ENCODE measurements at places on chromosomes 6 and 20. TPM values are rescaled to one million over a fixed set of nuclear protein-coding genes. Genes with fewer than 3 reads are reported as not detected.

DNA sequence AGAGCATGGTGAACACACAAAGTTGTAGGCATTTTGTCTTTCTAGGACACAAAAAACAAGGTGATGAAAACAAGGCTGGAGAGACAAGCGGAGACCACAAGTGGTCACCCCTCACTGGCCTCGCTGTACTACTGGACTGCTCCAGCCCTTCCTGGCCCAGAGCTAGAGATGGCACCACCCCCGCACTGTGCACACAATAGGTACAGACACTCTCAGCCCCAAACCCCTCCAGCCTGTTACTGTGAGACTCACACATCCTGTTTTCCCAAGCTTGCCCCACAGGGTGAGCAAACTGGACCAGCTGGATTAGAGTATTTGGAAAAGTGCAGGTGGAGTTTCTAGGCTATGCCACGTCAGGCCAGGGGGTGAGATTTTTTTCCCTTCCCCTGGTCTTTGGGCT lies 8.4 kb upstream of the ZSWIM1 start:
- H3K27me3 ChIP-seq: no peaks in the 10 kb centered on the region
- peaks cover 6% of the 10 kb centered on the region for H3K36me3 ChIP-seq
- no peak for DNase-seq
- H3K27ac ChIP-seq: no peak overlapping the region
- no peak overlapping the region for H3K4me3 ChIP-seq
- no peaks in the 10 kb centered on the region for H3K4me1 ChIP-seq

- peaks cover 27% of the 10 kb centered on the region for H3K4me1 ChIP-seq
- no peaks in the 10 kb centered on the region for H3K36me3 ChIP-seq
- no peaks in the 10 kb centered on the region for H3K27me3 ChIP-seq
- no peak overlapping the region for H3K27ac ChIP-seq
These were observed 202.8 kb downstream of the CD83 start for GRCh38 chr6:14320332-14320731.

DNA sequence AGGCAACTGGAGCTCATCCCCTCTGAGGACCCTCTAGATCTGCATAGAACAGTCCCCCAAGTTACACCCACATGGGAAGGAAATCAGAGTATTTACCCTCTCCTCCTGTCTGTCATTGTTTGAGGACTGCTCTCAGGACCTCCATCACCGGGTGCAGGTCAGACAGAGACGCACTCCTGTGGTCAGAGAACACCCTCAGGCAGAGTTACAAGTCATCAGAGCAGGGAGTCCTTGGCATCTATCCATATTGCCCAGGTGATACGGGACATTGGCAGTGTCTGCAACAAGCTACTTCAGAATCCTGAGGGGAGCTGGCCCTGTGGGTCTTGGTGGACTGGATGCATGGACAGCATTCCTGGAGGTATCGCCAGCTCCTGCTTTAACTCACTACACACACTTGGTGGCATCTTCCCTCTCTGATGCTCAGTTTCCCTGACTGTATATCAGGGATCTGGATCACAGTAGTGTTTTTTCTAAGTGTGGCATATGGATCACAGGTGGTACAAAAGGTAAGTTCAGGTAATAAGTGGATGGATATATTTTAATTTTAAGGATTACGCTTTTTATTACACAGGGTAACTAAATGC lies 15.1 kb upstream of the ISM1 start:
- DNase-seq: no peak
- H3K4me1 ChIP-seq: peaks cover 2% of the 10 kb centered on the region
- H3K27me3 ChIP-seq: peaks cover 1% of the 10 kb centered on the region
- H3K4me3 ChIP-seq: no peak overlapping the region

Gene LTB
- total RNA-seq: 747 TPM

Gene DNAH8
- 0.10 TPM for total RNA-seq

DNA sequence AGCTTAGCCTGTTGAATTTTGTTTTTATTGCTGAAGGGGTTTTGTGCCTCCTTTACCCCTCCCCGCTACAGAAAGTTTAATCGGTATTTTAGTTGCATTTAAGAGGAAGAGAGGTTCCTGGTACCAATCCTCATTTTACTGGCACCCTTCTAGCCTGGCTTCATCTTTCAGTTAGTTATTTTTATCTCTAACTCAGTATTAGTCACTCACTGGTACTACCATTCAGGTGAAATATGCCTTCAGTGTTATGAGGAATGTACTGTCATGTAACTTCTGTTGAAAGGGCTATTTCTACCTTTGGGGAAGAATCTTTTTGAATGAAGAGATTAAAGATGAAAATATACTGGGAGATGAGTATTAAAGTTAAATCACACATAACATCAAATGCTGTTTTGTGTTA lies 211.8 kb downstream of the CDKAL1 start:
- peaks cover 2% of the 10 kb centered on the region for H3K4me1 ChIP-seq
- H3K27me3 ChIP-seq: no peaks in the 10 kb centered on the region
- no peak overlapping the region for H3K4me3 ChIP-seq

DNA sequence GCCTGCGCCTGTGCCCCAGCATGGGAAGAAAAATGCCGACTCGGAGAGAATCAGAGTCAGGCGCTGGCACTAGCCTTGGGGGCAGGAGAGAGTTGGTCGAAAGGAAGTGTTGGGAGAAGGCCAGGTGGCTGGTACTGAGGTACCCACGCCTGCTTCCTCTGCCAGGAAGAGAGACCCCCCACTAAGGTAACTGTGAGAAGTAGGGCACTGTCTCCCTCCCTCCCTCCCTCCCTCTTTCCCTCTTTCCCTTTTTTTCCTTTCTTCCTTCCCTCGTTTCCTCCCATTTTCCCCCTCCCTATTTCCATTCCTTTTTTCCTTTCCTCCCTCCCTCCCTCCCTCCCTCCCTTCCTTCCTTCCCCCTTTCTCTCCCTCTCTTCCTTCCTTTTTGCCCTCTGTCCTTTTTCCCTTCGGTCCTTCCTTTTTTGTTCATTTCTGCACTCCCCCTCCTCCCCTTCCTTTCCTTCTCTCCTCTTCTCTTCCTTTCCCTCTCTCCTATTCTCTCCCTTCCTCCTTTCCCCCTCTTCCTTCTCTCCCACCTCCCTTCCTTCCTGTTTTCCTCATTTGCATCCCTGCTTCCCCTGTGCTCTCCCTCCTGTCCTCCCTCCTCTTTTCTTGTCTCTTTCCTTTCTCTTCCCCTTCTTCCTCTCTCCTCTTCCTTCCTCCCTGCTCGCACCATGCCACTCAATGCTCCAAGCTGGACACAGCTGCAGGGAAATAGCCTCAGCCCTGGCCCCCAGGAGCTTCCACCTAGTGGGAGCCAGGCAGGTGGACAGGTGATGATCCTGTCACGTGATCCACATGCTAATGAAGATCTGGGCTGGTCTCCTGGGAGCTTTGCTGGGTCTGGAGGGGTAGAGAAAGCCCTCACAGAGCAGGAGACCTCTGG lies 148.0 kb downstream of the DHX35 start:
- H3K4me3 ChIP-seq: no peak overlapping the region
- no peak overlapping the region for H3K27ac ChIP-seq
- peaks cover 20% of the 10 kb centered on the region for H3K27me3 ChIP-seq

DNA sequence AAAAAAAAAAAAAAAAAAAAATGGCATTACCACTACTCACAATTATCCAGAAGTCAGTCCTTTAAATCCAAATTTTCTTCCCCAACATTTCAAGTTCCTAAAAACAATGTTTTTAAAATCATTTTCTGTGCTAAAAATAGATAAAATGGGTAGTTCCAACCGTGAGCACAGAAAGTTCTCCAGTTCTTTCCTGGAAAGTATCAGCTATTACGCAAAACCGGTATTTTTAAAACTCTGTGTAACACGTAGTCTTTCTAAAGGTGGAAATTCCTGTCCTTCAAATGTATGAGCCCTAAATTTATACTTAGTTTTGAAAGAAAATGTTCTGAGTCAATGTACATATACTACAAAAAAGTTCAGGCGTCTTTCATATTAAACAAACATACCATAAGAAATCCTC lies 83.5 kb upstream of the SCAF8 start:
- H3K27ac ChIP-seq: no peak overlapping the region
- H3K36me3 ChIP-seq: no peaks in the 10 kb centered on the region
- H3K4me1 ChIP-seq: no peaks in the 10 kb centered on the region
- H3K4me3 ChIP-seq: no peak overlapping the region

DNA sequence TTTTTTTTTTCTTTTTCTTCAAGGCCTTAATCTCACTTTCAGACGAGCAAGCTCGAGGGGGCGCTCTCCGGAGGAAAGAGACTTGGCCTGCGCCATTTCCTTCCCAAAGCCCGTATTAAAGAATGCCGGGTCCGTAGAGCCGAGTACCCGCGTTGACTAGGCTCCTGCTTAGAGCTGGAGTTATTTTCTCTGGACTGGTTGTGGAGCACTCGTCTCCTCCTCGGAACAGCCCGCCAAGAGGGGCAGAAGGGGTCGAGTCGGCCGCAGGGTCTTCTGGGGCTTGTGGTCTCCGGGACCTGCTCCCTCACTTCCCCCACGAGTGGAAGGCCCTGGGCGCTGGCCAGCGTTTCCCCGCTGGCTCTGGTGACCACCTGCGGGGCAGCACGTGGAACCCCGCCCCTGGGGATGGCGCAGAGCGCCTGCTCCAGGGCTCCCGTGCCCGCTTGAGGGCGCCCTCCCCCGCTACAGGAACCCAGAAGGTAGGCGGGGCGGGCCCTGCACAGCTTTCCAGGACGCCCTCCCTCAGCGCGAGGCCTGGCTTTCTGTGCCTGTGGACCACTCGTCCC lies 2.7 kb upstream of the MEI4 start:
- no peak overlapping the region for H3K4me3 ChIP-seq
- no peak overlapping the region for H3K27ac ChIP-seq
- peaks cover 9% of the 10 kb centered on the region for H3K27me3 ChIP-seq

Gene PABPC1L
- 59.4 TPM for total RNA-seq

Gene ZNF334
- 0.50 TPM for total RNA-seq

- no peak for DNase-seq
- H3K36me3 ChIP-seq: no peaks in the 10 kb centered on the region
- no peak overlapping the region for H3K4me3 ChIP-seq
- H3K27ac ChIP-seq: no peak overlapping the region
- H3K4me1 ChIP-seq: no peaks in the 10 kb centered on the region
- no peaks in the 10 kb centered on the region for H3K27me3 ChIP-seq
These were observed 154.9 kb upstream of the GJE1 start for GRCh38 chr6:141977782-141978181.

DNA sequence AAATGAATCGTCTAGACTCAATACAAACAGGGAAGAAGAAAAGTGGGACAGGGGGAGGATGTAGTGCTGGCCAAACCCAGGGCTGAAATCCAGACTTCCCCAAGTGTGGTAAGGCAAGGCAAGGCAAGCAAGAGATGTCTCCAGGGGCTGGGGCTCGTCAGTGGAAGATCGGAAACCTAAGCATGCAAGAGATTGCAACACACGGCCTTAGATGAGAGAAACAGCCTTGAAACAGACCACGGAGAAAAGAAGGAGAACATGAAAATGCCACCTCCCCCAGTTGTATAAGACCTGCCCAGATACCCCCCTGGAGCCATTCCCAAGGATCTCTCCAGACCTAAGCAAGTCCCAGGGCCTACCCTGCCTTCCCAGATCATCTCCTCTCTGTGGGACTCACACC lies 20.0 kb downstream of the VEGFA start:
- H3K4me3 ChIP-seq: no peak overlapping the region
- no peak for DNase-seq
- H3K27me3 ChIP-seq: no peaks in the 10 kb centered on the region
- H3K4me1 ChIP-seq: no peaks in the 10 kb centered on the region
- H3K27ac ChIP-seq: no peak overlapping the region

DNA sequence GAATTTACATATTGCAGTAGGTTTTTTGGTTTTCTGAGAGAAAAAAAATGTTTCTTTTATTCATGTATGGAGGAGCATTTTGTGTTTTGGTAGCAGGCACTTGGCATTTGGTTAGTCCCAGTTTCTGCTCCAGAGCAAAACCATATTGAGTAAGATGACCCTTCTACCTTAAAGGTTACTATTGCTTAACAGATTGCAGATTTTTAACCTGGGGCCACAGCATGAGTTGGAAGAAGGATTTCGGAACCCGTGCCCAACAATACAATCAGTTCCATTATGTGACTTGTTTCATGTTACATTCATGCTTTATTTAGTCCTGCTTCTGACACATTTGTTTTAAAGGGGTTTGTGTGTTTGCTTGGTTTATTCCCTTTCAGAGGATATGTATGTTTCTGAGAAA lies 496.3 kb downstream of the TFAP2B start:
- H3K4me3 ChIP-seq: no peak overlapping the region
- no peaks in the 10 kb centered on the region for H3K4me1 ChIP-seq
- no peak for DNase-seq
- H3K27ac ChIP-seq: no peak overlapping the region
- H3K36me3 ChIP-seq: no peaks in the 10 kb centered on the region

- no peaks in the 10 kb centered on the region for H3K27me3 ChIP-seq
- no peak overlapping the region for H3K4me3 ChIP-seq
- DNase-seq: no peak
- no peaks in the 10 kb centered on the region for H3K36me3 ChIP-seq
- H3K4me1 ChIP-seq: peaks cover 9% of the 10 kb centered on the region
These were observed 89.6 kb upstream of the TOX2 start for GRCh38 chr20:43825051-43825402.

Gene RIMS4
- not detected for total RNA-seq

Gene SALL4
- not detected for total RNA-seq

Gene PROKR2
- total RNA-seq: not detected

- no peaks in the 10 kb centered on the region for H3K36me3 ChIP-seq
- DNase-seq: no peak
- H3K4me3 ChIP-seq: no peak overlapping the region
- H3K4me1 ChIP-seq: no peaks in the 10 kb centered on the region
These were observed 58.5 kb upstream of the BEND3 start for GRCh38 chr6:107173779-107174178.

Gene TNNC2
- not detected for total RNA-seq

DNA sequence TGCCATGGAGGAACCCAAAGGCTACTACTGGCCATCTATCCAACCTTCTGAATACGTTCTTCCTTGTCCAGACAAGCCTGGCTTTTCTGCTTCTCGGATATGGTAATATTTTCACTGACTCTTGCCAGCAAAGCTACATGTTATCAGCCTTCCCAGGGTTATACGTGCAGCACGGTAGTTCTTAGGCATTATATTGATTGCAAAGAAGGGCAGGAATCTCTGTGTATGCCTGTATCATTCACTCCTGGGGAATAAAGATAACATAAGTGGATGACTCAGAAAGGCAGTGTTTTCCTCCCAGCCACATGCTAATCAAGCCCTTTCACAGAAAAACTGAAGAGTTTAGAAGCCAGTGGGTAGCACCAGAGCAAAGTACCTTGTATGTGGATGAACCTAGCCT lies 98.7 kb downstream of the ADGRG6 start:
- no peak for DNase-seq
- H3K27ac ChIP-seq: peak overlapping the region; percentile 25
- peaks cover 12% of the 10 kb centered on the region for H3K4me1 ChIP-seq
- no peaks in the 10 kb centered on the region for H3K36me3 ChIP-seq
- H3K27me3 ChIP-seq: peaks cover 54% of the 10 kb centered on the region
- H3K4me3 ChIP-seq: no peak overlapping the region

Gene SRXN1
- total RNA-seq: 11.5 TPM

Gene ZBTB46
- total RNA-seq: not detected

Gene LHFPL5
- not detected for total RNA-seq

Data from activated CD4-positive, alpha-beta T cell treated with anti-CD3 and anti-CD28 coated beads, Interleukin-2, amount 10 ng/mL, durations not matched to agents 7 days and 5 days (primary cell).